ENCODE measurements at places on chromosomes 4 and X.

DNA sequence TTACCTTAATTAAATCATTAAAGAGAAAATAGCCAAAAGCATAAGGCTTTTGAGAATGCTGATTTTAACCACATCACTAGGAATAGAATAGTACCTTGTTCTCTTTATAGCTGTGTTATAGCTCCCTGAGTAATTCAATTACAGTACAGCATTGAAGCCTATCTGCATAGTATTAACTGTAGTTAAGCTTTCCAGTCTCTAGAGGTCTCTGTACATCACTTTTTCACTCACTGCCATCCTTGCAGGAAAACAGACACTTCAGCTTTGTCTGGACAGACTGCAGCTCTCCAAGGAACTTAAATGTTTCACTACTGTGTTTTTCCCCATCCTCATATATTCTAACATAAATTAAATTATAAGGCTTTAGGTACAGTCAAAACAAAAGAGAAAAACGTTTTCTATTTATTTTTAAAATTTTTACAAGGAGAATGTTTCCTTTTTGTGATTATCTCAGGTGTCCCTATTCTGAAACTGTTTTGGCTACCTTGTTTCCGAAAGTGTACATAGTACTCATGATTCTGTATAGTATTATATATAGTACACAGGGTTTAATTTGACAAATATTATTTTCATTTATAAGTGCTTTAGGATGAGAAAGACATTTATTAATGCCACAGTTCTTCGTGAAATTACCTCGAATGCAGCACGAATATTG lies 407.9 kb downstream of the PCDH18 start:
- no peak for DNase-seq

- DNase-seq = no peak
These were observed 81.1 kb upstream of the RAPGEF2 start for GRCh38 chr4:159021597-159022385.

- no peak for DNase-seq
These were observed 28.0 kb upstream of the AMBN start for GRCh38 chr4:70564033-70564432.

DNA sequence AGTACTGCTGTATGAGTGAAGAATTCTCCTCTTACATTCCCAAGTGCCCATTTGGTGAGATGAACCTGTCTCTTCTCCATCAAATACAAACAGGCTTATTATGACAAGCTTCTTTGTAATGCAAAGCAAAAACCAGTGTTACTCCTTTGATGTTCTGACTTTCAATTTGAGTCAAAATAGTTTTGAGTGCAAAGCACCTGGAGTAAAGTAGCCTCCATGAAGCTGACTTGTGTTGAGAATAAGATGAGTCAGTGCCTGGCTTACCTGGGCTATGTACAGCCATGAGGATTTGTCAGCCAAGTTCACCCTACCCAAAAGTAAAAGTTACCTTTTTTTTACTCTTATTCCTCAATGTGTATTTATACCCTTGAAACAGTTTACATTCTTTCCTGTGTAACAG lies 132.5 kb upstream of the FMR1 start:
- no peak for DNase-seq

DNA sequence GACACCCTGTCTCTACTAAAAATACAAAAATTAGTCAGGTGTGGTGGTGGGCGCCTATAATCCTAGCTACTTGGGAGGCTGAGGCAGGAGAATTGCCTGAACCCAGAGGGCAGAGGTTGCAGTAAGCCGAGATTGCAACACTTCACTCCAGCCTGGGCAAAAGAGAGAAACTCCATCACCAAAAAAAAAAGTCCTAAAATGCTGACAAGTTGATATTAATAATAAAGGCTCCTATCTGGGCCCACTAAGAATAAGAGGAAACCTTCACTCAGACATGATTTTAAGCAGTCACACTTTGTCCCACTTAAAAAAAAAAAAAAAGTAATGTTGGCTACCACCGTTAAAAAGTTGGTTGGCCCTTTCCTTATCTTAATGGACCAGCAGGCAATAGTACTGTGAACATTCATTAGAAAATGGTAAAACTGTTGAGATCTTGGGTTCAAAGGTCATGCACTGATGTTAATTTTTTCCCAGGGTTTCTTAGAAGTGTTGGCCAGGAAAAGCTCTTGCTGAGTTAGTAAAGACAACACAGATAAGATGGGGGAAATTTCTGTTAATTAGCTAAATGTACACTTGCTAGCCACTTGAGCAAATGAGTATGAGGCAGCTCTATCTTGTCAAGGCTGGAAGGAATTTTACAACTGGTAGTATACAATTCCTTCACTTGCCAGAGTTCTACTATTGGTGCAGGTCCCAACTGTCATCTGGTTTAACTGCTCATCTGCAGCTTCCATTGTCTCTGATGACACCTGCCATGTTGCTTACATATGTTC lies 43.6 kb upstream of the BMP2K start:
- no peak for DNase-seq

DNA sequence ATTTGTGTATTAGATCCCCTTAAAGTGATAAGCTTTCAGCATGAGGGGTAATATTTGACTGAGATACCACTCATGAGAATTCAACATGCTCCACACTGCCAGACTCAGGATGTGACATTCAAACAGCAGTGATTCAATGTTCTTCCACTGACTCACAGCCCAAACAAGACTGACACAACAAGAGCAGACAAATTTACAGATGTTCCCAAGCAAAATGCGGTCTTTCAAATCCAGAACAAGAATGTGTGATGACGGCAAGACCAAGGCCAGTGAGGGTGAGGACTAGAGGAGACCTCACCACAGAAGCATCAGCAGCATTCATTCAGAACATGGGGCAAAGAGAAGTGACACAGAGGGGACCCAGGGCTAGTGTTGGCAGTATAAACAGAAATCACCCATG lies 99.3 kb upstream of the GRIA3 start:
- DNase-seq = no peak

GRCh38 chr4:86472377-86473019 lies 112.6 kb upstream of the MAPK10 start:
- DNase-seq = no peak

- no peak for DNase-seq
These were observed 40.8 kb downstream of the FGFRL1 start for GRCh38 chr4:1052231-1052671.

DNA sequence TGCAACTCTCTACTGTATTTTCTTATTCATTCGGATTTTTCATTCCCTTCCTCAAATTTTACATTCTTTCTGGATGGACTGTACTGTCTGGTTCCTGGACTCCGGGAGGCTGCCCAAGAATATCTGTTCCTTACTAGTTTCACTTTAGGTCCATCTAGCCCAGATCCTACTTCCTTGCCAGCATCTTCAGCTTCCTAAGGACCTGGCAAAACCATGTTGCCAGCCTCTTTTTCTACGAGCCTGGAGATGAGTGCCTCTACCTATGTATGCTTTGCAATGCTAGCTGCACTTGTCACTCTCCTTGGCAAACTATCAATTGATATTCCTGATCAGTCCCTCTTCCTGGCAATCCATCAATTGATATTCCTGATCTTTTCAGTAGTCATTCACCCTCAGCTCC lies 5.6 kb upstream of the LNX1 start:
- DNase-seq = no peak

GRCh38 chrX:131609480-131609879 lies 65.6 kb downstream of the OR13H1 start:
- DNase-seq = no peak

- no peak for DNase-seq
These were observed 815.4 kb upstream of the PCDH10 start for GRCh38 chr4:132333724-132334047.

DNA sequence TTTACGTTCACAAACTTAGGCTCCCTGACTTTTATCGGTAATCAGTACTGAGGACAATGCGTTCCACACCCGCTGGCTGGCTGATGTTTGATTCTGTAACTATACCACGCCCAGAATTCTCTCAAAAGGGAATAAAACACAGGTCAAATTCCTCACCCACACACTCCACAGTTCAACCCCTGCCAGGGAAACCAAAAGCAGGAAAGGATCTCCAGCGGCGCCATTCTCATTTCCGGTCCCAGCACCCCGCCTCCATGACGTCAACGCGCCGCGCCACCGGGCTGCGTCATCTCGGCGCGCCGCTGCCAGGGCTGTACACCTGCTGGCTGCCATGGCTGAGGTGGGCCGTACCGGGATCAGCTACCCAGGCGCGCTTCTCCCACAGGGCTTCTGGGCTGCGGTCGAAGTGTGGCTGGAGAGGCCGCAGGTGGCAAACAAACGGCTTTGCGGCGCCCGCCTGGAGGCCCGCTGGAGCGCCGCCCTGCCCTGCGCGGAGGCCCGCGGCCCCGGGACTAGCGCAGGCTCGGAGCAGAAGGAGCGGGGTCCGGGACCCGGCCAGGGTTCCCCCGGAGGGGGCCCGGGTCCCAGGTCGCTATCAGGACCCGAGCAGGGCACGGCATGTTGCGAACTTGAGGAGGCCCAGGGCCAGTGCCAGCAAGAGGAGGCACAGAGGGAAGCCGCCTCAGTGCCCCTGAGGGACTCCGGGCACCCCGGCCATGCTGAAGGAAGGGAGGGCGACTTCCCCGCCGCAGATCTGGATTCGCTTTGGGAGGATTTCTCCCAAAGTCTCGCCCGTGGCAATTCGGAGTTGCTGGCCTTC lies at the start of the genes ACOX3 and TRMT44:
ACOX3 (minus strand) TSS at position 232 of the 820 bp plus-strand sequence. CDS start 24,202 bp downstream, outside the sequence.
TRMT44 (plus strand) TSS at position 286 of the 820 bp plus-strand sequence; CDS start at position 332, 46 bp downstream.
- peak; percentile 95 for DNase-seq

GRCh38 chr4:153931804-153932203 lies 142.9 kb upstream of the SFRP2 start:
- no peak for DNase-seq

- no peak for DNase-seq
These were observed 180.6 kb upstream of the NUDT6 start for GRCh38 chr4:123102897-123103471.
